ENCODE measurements at places on chromosomes 3 and 15. TPM values are rescaled to one million over a fixed set of nuclear protein-coding genes. Genes with fewer than 3 reads are reported as not detected.

DNA sequence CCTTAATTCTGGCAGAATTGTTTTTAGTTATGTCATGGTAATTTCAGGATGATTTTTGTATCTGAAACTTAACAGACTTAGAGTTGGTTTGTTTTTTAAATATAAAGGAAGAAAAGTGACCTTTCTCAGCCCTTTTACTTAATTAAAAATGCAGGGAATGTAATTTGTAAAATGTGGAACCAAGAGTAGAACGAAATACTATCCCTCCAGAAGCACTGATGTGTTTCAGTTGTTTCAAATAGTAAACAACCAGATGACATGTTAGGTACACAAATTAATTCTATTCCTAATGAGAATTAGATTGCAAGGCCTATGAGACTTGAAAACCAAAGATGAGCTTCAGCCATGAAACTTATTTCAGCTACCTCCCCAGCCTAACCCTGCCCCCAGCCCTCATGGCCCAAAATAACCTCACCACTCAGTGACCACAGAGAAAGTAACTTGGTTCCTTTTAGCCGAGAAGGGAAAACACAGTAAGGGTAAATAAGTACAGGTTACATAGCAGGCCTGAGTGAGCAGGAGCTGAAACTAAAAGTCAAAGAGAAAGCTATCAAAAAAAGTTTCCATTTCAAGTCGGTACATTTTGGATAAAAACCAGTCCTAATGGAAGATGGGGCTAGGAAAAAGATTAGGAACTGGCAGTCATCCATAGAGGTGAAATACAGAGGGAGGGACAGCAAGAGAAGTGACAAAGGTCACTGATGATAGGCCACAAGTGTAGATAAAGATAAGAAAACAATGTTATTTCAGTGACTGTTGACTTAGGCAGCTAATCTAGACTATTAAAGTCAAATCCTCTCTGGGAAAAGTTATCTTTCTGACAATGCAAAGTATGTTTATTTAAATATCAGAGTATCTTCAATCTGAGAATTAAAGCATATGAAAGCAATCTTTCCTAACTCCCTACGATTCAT lies 23.2 kb downstream of the SENP8 start:
- no peak for DNase-seq

DNA sequence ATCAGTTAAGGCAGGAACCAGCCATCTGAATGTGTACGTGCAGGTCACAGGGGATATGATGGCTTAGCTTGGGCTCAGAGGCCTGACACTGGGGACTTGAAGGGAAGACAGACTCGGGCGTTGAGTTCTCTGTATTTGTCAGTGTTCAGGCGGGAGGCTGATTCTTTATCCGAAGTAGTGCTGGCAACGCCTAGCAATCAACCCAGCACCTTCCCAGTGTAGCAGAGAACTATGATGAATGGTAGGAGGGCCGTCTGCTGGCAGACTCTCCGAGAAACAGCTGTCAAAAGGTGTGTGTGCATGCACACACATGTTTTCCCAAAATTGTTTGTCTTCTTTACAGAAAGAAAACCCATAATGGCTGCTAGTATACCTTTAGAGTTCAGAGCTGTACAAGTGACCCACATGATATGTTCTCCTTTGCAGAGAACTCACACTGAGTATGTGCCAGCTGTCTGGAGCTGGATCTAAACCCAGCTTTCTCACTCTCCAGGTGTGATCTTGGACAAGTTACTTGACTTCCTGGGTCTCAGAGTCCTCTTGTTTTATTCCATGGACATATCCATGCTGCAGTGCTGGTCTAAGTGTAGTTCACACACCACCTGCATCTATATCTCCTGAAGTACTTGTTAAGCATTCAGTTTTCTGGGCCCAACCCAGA lies 74.5 kb upstream of the LARS2 start:
- no peak for DNase-seq

DNA sequence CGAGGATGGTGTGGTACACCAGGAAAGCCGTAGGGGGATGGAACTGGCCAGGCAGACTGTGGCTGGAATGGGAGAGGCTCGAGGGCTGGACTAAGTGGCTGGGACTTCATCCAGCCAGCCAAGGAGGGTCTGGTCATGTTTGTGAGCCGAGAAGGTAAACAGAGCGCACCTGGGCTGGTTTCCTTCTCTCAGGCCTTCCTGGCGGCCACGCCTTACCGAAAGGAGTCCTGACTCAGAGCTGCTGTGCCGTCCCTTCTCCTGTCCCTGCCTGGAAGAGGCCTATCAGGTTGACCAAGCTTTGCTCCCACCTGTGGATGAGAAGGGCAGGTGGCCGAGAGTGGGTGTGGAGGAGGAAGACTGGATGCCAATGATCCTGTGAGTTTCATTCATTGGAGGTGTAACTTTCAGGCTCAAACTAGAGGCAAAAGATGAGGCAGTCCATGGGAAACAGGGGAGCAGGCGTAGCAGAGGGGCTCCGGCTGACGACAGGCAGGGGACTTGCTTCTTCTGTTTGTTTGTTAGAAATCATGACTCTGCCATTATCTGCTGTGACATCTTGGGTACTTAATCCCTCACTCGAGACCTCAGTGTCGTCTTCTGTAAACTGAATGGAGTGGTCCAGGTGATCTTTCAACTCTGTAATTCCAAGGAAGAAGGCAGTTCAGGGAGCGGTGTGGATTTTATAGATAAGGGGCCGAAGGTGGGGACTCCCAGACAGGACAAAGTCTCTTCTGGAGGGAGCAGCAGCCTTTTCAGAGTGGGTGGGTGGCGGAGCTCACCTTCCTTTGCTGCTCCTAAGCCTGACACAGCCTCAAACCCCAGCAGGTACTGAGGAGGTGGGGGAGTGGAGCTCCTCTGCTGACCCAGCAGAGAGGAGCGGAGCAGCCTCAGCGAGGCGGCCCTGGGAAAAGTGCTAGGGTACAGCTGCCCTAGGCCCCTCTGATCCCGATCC lies 71.8 kb upstream of the GATM start:
- no peak for DNase-seq

- no peak for DNase-seq
These were observed 8.1 kb upstream of the VPS39 start for GRCh38 chr15:42215913-42216829.

- no peak for DNase-seq
These were observed 242.1 kb upstream of the THRB start for GRCh38 chr3:24736701-24737100.

DNA sequence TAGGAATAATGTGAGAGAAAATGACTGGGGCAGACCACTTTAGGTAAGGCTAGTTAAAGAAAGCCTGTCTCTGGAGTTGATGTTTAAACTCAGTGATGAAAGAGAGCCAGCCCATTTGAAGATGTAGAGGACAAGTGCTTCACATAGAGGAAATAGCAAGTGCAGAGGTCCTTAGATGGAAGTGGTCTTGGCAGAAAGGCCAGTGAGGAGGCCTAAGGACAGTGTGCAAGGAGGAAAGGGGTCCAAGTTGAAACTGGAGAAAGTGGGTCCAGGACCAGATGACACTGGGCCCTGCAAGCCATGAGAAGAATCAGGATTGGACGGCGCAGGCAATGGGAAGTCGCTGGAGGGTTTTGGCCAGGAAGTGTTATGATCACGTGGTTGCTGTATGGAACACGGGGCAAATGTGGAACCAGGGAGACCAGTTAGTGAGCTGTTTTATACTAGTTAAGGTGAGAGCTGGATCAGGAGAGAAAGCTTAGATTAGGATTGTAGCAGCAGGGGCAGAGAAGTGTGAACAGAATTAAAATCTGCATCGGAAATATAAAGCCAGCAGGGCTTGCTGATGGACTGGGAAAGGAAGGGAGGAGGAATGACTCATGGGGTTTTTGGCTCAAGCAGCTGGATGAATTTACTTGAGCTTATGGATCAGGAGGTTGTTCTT lies 48.0 kb upstream of the SCAANT1 start:
- no peak for DNase-seq

- DNase-seq = no peak
These were observed 36.1 kb upstream of the MCF2L2 start for GRCh38 chr3:183464480-183464879.

DNA sequence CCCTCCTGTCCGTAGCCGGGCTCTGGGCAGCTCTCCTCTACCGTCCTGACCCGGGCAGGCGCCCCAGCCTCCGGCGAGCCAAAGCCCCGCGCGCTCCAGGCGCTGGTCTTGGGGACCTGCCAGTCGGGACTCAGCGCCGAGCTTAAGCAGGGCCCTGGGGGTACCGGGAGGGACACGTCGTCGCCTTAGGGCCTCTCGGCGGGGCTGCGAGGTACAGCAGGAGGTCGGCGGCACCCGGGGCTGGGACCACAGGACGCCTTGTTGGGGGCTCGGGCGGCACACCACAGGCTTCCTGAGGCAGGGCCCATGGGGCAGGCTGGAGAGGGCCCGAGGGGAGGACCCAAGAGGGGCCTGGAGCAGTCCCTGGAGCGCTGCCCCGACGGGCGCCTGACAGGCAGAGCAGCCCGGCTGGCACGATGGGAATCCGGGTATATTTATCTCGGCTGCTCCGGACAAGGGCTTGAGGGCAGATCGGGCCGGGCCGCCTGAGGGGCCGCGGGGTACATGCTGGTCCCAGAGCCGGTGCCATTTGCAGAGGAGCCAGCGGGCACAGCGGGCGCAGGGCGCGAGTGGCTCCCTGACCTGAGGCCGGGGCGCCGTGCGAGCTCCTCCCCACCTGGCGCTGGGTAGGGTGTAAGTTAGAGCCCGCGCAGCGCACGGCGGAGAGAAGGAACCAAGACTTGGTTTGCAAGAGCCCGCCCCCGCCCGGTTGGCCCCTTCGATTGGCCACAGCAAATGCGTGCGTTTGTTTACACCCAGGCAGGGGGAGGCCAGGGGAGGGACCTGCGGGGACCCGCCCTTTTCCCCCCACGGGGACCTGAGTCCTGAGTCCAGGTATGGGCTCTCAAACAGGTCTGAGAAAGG lies 574 bp downstream of the SLC38A3 start:
- DNase-seq = peak; percentile 90

GRCh38 chr3:101262393-101263240 lies 57.8 kb downstream of the IMPG2 start:
- DNase-seq = no peak

DNA sequence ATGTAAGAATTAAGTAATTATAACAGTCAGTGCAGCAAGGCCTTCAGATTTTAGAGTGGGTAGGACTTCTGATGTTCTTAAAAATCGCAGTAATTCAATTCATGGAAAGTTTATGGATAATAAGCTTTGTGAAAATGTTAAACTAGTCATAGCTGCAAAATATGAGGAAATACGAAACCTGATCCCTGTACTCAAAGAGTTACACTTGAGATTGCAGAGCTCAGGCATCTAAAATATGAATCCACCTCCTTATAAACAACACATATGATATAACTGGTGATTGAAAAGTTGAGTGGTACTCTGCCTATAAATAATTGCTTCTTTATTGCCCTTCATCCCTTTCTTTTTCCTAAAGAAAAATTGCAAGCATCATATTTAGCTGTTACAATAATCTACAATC lies 473.3 kb downstream of the OTOL1 start:
- DNase-seq = no peak

GRCh38 chr3:34570916-34571705 lies 772.7 kb downstream of the PDCD6IP start:
- no peak for DNase-seq

DNA sequence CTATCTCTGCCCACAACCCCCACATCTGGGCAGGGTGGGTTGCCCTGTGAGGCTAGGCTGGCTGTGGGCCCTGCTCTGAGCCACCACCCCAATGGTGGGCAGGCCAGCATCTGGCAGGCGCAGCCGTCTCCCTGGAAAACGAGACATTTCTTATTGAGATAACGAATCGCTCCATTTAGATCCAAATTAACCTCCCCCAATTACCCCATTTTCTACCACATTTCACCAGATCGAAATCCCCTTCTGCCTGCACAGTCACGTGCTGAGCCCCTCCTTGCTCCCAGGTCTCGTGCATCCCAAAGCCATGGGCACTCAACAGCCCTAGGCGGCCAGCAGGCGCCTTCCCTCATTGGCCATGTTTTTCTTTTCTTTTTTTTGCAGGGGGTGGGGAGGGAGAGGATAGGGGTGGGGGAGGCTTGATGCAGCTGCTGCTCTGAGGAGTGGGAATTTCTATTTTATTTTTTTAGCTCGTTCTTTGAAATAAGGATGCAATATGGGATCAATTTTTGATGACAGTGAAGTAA lies 53.0 kb upstream of the TMEM115 start:
- no peak for DNase-seq

GRCh38 chr15:87433871-87434270 lies 822.7 kb downstream of the NTRK3 start:
- DNase-seq = no peak

GRCh38 chr3:172270557-172271166 lies 177.6 kb downstream of the GHSR start:
- DNase-seq = no peak

- DNase-seq = no peak
These were observed 100.8 kb downstream of the TMEM266 start for GRCh38 chr15:76160426-76161152.

DNA sequence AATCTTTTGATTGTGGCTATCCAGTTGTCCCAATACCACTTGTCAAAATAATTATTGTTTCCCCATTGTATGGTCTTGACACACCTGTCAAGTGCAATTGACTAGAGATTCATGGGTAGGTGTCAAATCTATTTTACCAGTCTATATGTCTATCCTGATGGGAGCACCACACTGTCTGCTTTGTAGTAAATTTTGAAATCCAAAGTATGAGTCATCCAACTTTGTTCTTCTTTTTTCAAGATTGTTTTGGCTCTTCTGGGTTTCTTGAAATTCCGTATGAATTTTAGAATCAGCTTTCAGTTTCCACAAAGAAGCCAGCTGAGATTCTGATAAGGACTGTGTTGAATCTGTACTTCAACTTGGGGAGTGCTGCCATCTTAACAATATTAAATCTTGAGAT lies 71.9 kb downstream of the CSNK1G1 start:
- no peak for DNase-seq

DNA sequence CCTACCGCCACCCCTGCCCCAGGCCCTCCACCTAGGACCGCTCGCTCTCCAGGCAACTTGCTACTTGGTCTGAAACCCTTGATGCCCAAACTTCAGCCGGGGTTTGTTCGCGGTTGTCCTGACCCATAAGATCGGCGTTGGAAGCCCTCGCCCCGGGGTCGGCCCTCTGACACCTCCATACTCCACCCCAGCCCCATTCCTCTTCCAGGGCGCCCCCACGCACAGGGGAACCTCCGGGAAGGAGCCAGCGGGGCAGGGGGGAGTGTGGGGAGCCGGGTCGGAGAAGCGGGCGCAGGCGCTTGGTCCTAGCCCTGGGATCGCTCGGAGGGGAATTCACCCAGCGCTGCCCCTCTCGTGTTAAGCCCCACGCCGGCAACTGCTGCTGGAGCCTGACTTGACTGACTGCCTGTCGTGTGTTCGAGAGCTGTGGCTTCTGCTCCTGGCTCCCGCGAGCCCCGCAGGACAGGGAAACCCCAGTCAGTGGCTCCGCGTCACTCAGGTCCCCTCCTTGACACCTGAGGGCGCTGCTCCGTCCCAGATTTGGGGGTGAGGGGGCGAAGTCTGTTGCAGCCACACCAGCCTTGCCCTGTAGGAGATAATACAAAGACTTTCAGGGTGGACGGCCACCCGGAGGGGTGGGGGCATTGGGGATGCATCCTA lies 675 bp downstream of the RYR3 start:
- DNase-seq = peak; percentile 60

- DNase-seq = no peak
These were observed 36.5 kb downstream of the ALS2CL start for GRCh38 chr3:46656778-46657556.

The GOLGA8G gene
- not detected for polyA plus RNA-seq

The MED12L gene
- polyA plus RNA-seq = 5.6 TPM

The SAMMSON gene
- not detected for polyA plus RNA-seq

The RASL12 gene
- polyA plus RNA-seq = 5.4 TPM

The GOLGA6L4 gene
- 3.1 TPM for polyA plus RNA-seq

The CCDC33 gene
- polyA plus RNA-seq = 2.8 TPM

The GABRB3 gene
- polyA plus RNA-seq = 56.5 TPM

The PRR20G gene
- 0.39 TPM for polyA plus RNA-seq

The AMT gene
- polyA plus RNA-seq = 34.1 TPM

The MINDY4B gene
- not detected for polyA plus RNA-seq

The TUSC7 gene
- not detected for polyA plus RNA-seq

The ATP6V1A gene
- 38.0 TPM for polyA plus RNA-seq

The MAGI1 gene
- 23.8 TPM for polyA plus RNA-seq

The OR5H2 gene
- polyA plus RNA-seq = 1.1 TPM

All from GM23338 (cell line).